ENCODE measurements at places on chromosomes 16 and 17.

DNA sequence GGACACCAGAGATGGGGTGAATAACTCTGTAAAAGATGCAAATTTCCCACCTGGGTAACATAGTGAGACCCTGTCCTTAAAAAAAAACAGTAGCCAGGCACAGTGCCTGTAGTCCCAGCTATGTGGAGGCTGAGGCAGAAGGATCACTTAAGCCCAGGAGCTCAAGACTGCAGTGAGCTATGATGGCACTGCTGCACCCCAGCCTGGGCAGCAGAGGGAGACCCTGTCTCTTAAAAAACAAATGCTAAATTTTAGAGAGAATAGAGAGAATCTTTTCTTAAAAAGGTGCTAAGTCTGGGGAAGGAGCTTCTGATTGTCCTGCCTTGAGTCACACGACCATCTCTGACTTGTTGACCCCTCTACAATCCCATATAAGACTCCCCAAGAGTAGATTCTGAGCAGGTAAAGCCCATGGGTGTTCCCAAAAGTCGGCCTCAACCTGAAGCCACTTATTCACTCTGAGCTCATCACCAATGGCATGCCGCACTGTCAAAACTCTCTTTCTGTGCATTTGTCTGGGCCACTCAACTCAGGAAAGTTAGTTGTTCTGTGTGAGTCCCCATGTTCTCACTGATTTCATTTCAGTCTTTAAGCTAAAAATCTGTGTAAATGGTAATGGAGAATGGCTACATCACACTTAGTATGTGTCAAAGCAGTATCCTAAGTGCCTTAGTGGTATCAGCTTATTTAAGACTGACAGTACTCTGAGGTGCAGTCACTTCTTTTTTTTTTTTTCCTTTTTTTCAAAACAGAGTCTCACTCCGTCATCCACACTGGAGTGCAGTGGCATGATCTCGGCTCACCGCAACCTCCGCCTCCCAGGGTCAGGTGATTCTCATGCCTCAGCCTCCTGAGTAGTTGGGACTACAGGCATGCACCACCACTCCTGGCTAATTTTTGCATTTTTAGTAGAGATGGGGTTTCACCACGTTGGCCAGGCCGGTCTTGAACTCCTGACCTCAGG lies 41.6 kb downstream of the PRKCB start:
- DNase-seq: no peak

DNA sequence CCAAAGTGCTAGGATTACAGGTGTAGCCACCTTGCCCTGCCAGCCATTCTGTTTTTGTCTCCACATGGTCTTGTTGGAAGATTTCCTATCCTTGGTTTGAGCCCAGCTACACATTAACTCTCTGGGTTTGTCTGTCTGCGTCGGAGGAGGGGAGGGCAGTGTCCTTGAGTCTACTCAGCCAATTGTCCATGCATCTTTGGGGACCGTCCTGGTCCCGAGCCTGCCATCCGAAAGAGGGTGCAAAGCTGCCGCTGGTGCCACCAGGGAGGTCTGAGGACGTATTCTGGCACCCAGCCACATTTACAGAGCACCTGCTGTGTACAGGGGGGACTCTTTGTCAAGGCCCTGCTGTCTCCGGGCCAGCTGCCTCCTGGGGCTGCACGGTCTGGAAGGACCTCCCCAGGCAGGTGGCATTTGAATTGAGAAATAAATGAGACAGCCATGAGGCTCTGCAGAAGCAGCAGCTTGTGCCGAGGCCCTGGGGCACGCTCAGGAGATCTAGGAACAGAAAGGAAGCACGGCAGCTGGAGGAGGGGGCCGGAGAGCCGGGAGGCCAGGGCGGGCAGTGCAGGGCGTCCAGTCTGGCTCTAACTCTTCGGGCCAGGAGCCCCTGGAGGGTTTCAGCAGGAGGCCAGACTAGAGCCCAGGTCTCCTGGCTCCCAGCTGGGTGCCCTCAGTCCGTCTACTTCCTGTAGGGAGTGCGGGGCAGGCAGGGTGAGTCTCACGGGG lies 1.5 kb downstream of the CYBA start:
- DNase-seq: no peak

DNA sequence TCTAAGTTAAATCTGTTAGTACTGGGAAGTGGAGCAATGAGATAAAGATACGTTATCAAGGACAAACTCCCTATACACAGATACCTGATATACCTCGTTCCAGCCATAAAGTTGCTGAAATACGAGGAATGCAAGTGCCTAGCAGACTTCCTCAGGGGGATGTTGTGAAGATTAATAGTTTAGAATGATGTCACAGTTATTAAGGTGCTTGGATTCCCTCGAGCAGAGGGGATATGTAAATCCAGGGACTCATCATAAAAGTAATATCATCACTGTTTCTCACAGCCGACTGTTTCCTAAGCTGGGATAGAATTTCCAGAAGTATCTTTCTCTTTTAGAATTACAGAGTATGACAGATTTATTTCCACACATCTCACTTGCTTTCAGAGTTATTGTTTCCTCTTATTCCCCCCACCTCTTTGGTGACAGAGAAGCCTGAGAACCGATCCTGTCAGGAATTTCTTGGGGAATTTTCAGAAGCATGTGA lies 28.4 kb upstream of the ZFHX3 start:
- no peak for DNase-seq

DNA sequence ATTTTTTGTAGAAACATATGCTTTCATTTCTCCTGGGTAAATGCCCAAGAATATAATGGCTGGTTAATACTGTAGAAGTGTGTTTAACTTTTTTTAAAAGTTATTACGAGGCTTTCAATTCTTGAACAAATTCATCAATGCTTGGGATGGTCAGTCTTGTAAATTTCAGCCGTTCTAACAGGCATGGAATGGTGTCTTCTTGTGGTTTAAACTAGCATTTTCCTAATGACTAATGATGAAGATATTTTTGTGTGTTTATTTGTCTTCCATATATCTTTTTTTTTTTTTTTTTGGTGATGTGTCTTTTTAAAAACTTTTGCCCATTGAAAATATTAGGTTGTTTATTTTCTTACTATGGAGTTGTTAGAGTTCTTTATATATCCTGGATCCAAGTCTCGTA lies 67.1 kb downstream of the MGAT5B start:
- no peak for DNase-seq

DNA sequence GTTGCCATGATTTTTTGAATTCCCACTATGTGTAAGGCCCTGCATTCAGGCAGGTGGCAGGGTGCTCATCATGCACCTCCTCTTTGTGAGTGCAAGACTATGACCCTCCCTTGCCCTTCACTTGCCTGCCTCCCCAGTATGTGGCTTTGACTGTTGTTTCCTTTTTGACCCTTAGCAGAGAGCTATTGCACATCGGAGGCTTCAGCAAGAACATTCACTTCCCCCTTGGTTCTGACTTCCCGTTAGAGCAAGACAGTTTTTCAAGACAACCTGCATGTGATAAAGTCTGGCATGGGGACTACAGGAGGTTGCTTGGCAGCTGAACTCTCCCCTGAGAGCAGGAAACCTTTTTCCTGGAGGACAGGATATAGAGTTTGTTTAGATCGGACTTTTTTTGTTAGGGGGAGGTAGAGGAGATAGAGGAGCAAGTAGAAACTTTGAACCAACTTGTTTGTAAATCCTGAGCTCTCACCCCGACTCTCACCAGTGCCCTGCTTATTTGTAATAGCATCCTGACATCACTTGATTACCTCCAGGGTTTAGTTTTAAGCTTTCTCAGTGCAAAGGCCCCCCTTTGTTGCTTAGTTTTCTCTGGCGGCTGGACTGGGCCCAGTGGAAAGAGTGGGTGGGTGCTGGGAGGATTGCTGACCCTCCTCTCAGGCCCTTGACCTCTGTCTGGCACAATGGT lies 34.3 kb downstream of the LIMD2 start:
- DNase-seq: no peak

- no peak for DNase-seq
Measured at GRCh38 chr16:23401139-23401538, 51.9 kb downstream of the COG7 start.

- no peak for DNase-seq
Measured at GRCh38 chr16:12405089-12405488, 398.6 kb downstream of the CPPED1 start.

- no peak for DNase-seq
Measured at GRCh38 chr17:6651919-6652452, 424 bp downstream of the C17orf100 start.

DNA sequence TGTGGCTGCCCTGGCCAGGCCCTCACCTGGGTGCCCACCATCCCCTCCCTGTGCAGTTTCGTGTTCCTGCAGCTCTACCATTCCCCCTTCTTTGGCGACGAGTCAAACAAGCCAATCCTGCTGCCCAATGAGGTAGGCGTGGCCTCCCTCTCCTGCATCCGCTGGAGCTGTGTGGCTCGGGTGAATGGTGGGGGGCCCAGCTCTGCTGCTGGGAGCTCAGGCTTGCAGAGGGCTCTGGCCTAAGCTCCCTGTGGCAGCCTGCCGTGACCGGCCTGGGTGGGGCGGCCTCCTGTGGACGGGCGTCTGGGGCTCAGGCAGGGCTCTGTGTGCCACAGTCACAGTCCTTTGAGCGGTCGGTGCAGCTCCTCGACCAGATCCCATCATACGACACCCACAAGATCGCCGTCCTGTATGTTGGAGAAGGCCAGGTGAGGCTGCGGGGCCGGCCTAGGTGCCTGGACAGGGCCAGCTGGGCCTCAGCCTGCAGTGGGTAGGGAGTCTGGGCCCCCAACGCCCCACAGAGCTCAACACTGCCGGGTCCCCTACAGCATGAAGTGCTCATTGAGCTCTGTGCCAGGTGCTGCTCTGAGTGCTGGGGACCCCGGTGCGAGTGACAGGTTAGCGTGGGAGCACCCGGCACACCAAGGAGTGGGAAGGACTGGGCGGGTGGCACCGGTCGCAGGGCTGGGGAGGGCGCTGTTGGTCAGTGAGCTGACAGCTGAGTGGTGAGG lies 37.3 kb downstream of the TSC2 start:
- DNase-seq: no peak

DNA sequence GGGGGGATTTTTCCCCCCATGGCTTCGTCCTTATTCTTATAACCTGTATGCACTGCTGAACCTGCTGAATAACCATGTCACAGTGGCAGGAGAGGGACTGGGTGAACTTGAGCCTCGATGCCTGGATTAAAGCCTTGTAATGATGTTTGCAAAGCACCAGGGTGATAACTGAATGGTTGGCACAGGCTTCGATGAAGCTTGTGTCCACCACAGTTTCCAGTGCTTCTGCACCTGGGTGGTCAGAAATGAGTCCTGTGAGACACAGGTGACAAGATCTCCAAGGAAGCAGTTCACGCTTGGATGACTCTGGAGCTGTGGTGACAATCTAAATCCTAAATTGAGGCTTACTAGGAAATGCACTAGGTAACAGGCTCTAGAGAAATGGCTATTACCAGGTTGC lies 729.3 kb downstream of the MAF start:
- no peak for DNase-seq

- no peak for DNase-seq
Measured at GRCh38 chr17:56661906-56662305, 68.4 kb downstream of the NOG start.

- no peak for DNase-seq
Measured at GRCh38 chr17:67018471-67019434, 25.6 kb upstream of the CACNG1 start.

- no peak for DNase-seq
Measured at GRCh38 chr16:70803319-70803718, 2.4 kb upstream of the VAC14 start.

- no peak for DNase-seq
Measured at GRCh38 chr17:65070620-65071019, 14.1 kb upstream of the GNA13 start.

DNA sequence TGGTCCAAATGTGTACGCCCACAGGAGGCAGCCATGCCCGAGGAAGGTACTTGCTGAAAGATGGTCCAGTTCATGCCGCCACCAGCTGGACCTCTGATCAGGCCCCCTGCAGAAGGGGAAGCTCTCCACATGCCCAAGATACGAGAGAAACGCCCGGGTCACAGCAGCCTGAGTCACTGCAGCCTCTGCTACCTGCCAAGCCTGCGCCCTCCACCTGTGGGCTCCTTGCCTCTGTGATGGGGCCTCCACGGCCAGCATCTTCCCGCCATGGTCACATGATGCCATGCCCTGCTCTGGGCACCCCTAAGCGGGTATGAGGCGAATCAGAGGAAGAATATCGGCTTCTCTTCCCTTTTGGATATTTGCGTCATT lies 13.7 kb upstream of the KREMEN2 start:
- no peak for DNase-seq

DNA sequence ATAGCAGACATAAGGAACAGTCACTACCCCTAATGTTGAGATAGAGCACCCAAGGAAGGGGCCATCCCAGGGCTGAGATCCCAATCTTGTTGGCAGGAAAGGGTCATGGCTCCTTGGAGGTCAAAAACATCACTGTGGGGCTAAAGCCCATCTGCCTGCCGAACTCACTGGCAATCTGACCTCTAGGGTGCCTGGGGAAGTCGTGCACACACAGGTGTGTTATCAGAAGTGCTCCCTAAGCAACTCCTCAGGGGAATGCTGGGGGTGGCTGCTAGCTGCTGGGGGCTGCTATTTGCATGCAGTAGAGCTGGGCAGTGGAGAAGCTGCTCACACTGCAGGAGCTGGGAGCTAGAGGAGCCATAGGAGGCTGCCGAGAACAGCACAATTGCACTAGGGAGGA lies 47.5 kb upstream of the PHOSPHO1 start:
- no peak for DNase-seq

GRCh38 chr16:80459966-80460365 lies 80.8 kb upstream of the DYNLRB2 start:
- no peak for DNase-seq

- DNase-seq: peak; percentile 48
Measured at GRCh38 chr16:4358831-4359561, 7.9 kb upstream of the PAM16 start.

Data from stimulated activated CD4-positive, alpha-beta T cell treated with anti-CD3 and anti-CD28 coated beads, Interleukin-12 subunit alpha, Interleukin-12 subunit beta, amount 100 ng/mL, for 24 hours (primary cell).